Foreskin fibroblast (primary cell): ENCODE measurements at places on chromosomes 1 and 21.

DNA sequence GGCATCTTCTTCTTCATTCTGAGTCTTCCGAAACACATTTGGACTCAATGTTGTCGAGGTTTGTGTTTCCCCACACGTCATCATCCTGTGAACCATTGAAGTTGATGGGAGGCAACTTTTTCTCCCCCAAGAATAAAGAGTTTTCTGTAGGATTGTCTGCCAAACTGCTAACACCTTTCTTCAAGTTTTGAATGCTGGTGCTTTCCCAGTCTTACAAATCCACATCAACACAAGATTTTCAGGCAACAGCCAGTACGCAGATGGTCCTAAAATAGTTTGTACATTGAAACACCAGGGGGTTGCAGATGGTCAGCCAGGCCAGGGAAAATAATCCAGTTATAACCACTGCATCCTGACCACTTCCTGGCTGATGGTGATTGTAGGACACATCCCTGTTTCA, 187.9 kb downstream of the DISC1 start:
- DNase-seq = no peak

- DNase-seq = no peak
Observed at GRCh38 chr1:158327481-158327880, 3.9 kb downstream of the CD1B start.

DNA sequence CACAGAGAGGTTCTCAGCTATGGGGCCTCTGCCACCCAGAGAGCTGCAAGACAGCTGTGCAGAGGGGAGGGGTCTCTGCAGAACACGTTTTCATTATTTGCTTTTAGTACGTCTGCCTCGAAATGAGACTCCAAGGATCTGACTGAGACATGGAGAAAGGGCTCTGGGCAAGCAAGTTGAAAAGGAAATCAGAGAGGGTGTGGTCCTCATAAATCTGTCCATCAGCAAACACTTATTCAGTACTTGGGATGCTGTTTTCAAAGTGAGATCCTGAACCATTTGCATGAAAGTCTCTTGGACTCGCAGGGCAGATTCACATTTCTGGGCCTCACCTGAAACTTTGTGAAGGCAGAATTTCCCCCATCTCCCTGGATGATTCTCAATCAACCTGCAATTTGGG, 197.4 kb upstream of the GALNT2 start:
- DNase-seq = no peak

- no peak for DNase-seq
Observed at GRCh38 chr1:234222561-234223280, 150.5 kb upstream of the COA6 start.

DNA sequence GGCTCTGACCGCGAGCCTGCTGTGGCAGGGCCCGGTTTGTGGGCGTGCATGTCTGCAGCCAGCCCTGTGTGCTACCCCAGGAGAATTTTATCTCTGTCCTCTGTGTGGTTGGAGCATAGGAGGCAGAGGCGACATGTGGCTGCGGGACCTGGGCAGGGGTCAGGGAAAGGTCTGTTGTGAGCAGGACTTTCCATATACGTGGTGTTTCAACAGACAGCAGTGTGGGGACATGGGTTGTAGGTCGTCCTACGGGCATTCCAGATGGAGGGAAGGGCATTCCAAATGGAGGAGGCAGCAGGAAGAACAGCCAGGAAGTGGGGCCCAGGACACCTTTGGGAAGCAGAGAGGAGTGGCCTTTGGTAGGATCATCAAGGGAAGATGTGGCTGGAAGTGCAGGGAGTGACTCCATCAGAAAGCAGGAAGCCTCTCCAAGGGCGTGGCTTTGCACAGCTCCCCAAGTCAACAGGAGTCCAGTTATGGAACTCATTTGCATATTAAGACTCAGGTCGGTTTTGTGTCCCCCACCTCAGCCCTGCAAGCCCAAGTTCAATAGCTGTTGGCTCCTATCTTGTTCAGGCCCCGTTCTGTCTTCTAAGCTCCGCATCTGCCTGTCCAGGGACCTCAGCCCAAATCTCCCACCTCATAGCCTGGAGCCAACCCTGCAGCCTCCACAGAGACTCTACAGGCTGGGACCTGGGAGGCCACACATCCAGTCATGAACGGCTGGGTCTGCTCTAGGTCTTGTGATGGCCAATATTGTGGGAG, 309.1 kb downstream of the MATN1 start:
- DNase-seq = no peak

DNA sequence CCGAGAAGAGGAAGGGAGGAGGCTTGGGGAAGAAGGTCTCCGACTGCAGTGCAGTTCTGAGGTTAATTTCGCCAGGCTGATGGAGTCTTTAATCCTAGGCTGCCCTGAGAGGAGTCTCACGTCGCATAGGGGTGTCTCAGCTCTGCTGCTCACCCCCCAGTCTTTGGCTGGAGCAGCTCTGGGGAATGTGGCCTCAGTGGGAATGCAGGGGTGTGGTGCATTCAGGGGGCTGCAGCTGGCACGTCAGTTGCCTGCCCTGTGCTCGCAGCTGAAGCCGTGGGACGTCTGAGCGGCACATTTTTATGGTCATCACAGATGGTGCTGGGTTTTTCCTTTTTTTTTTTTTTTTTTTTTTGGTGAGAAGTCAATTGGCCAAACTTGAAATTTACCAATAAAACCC, 38.2 kb downstream of the ACTN2 start:
- no peak for DNase-seq

- no peak for DNase-seq
Observed at GRCh38 chr1:228794173-228794572, 58.9 kb downstream of the RHOU start.

DNA sequence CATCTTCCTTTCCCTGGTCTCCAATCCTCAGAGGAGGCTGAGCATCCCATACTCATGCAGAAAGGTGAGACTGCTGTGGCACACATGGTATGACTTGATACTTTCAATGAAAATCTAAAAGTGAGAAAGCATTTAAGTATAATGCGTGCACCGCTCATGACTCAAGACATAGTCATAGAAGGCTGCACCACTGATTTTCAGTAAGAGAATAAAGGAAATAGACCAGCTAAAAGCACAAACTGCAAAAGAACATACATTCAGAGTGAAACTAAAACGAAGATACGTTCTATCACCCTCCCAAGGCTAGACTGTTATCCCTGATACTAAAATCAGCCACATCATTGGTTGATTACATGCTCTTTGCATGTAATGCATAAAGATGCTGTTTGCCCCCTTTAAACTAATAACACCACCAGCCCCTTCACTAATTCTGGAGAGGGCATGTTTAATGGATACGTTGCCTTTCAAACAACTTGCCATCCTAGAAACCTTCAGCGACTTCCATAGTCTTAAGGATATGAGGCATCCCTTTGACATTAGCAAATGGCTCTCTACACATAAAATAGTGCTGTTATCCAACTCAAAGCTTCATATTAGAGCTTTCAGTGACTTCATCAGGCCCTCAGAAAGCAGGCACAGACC, 2.1 kb downstream of the PLD5 start:
- no peak for DNase-seq

DNA sequence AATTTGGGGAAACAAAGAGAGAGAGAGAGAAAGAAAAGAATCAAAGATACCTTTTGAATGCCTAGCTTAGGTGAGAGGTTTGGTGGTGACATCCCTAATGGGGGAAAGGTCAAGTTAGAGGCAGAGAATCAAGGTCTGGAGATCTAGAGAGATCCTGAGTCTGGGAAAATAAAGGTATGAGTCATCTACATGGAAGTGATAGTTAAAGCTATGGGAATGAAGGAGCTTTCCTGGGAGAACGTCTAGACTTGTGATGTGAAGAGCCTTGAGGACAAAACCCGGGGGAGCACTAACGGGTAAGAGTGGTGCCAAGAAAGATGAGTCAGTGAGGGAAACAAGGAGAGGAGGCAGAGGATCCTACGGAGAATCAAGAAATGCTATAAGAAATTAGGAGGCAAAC, 110.8 kb upstream of the RUNX1 start:
- peak; percentile 42 for DNase-seq

GRCh38 chr1:203686091-203686632, 59.5 kb downstream of the ATP2B4 start:
- DNase-seq = peak; percentile 45

GRCh38 chr1:9792156-9793042, 31.4 kb downstream of the CLSTN1 start:
- peak; percentile 56 for DNase-seq

DNA sequence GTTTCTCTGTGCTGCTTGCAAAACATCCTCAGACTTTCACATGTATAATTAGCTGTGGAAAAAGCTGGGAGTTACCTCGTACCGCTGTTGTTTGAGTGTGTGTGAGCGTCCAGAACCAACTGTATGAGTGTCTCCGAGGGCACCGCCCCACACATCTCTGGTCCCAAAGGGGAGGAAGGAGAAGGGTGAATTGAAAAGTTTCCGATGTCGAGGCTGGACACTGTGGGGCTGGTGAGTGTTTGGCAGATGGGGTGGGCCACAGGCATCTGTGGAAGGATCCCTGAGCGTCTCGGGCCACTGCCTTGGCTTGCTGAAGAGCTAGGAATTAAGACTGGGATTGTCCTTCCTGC, 1.2 kb downstream of the ATP2B4 start:
- DNase-seq = peak; percentile 73

GRCh38 chr1:97034651-97035050, 313.1 kb downstream of the PTBP2 start:
- no peak for DNase-seq

DNA sequence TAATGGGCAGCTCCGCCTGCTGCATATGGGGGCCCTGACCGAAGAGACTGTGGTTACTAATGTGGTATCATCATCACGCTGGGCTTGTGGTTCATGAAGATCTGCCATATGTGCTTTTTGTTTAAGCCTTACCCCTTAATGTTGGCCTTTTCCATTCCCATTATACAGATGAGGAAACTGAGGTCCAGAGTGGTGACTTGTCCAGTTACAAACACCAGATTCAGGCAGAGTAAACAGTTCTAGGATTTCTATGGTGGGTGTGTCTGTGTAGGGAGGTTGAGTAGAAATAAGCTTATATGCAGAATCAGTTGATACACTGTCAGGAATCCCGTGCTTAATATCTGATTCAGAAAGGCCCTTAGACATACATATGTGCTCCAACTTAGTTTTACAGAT, 691 bp downstream of the UTP11 start:
- no peak for DNase-seq

- DNase-seq = peak; percentile 60
Observed at GRCh38 chr1:9249534-9250410, 15.2 kb downstream of the H6PD start.

DNA sequence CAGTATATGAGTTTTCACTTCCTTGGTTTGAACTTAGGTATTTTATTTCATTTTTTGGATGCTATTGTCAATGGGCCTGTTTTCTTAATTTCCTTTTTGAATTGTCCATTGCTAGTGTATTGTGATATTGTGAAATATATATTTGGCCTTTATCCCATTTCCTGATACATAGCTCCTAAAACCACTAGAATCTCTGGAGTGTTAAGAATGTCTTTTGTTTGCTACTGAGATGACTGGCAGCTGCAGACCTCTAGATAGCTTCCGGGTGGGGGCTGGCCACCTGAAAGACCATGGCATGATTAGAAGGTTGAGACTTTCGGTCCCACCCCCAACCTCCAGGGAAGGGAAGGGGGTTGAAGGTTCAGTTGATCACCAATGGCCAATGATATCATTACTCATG, 245.4 kb downstream of the KCNJ6 start:
- DNase-seq = peak; percentile 16

GRCh38 chr1:92323473-92324453, 24.9 kb downstream of the RPAP2 start:
- no peak for DNase-seq

GRCh38 chr1:96752394-96752793, 30.8 kb downstream of the PTBP2 start:
- no peak for DNase-seq

DNA sequence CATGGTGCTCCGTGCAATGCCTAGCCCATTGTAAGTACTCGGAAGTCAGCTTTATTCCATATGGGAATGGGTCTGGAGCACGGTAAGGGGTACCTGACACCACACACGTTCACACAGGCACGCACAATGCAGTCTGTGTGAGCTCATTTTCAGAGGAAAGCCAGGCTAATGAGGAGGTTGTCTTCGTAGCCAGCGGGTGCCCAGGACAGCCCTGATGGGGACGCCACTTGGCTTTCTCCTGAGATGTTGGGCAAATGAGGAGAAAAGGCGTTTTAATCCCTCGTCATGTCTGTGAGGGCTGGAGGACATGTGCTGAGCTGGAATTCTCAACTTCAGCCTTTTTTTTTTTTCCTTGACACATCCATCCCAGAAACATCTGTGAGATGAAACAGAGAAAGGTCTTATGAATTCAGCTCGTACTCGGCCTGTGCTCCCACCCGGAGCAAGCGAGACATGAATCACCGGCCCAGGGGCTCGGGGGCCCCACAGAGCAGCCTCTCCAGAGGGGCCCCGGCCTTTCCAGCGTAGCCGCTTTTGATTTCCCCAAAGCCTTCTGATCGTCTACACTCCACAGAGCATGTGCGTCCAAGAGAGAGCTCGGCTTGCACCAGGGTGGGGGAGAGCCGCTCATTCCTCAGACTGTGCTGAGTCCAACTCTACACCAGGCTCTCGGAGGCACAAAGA, 125.1 kb downstream of the EPHB2 start:
- no peak for DNase-seq

DNA sequence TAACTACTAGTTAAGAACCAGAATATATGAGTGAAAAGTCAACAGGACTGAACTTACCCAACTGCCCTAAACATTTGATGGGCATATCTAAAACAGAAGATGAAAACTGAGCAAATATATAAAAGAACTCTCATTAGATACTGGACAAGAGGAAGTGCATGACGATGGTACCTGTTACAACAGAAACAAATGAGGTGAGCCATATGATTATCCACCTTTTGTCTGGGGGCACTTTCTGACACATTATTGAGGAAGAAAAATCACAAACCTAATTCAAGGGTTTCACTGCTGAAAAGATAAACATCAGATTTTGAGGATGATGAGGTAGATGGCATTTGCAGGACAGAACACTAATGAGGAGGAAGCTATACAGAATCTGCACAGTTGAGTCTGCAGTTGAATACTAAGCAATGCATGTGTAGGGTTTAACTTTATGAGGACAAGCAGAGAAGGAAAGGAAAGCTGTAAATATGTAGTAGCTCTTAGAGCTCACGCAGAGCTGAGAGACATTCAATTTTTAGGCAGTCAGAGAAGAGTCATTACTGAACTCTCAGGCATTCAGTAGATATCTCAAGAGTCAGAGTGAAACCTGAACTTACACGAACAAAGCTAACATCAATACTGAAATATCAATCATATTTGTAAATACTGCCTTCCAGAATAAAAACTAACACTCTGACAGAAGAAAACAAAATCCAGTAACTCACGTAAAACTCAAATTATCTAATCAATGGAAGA, 262.1 kb downstream of the AKT3 start:
- no peak for DNase-seq

GRCh38 chr1:216700779-216701178, 22.4 kb downstream of the ESRRG start:
- DNase-seq = no peak

DNA sequence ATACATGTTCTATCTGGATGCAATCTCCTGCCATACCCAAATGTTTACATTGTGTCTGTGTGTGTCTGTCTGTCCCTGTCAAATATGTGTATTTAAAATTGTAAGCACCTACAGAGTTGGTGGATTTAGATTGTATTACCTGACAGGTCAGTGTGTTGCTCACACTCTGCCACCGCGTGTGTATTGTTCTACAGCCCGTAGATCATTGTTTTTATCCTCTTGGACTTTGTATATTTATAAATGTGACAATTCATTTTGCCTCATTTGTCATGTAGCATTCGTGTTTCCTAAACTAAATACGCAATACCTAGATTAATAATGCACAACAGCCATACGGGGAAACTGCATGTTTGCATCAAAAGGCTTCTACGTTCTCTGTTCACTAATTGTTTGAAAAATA, 634 bp downstream of the ALG14 start:
- DNase-seq = peak; percentile 1
